Skeletal muscle cell (primary cell): ENCODE measurements at places on chromosomes 7 and 10.

DNA sequence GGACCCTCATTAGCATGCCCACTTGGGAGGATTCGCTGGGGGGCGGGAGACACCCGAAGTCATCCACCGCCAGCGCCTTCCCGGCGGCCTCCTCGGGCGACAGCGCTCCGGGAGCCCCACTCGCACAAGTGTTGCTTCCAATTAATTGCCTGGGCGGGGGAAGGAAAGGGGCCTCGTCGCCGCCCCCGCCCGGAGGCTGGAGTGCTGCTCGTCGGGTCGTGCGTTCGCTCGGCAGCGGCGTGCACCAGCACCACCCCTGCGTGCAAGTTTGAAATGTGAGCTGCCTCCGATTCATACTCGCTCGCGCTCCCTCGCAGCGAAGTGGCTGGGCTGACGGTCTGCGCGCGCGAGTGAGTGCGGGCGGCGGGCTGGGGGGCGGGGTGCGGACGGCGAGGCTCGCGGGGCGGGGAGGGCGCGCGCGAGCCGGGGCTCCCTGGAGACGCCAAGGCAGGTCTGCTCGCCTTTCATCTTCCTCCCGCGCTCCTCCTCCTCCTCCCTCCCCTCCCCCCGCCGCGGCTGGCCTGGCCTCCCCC lies 104.6 kb upstream of the PPIF start:
- peak; percentile 65 for DNase-seq

- DNase-seq: no peak
These were observed 216.1 kb upstream of the STEAP4 start for GRCh38 chr7:88522771-88523293.

- no peak for DNase-seq
These were observed 206.4 kb downstream of the KCNMA1 start for GRCh38 chr10:77431209-77431611.

DNA sequence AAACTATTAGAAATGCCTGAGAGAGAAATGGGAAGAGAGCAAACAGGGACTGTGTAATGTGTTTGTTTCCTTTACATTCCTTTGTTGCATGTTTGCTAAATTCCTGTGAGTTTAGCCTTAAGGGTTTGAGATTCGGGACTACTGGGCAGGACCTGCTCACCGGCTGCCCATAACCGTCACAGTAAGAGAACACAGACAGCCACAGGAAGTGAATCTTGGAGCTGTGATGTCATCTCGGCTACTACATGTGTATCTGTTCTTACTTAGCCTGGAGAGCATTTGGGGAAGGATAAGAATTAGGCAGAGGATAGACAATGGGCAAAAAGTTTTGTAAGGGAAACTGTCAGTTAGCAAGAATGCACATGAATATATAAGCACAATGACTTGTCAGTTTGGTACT lies 485.1 kb upstream of the KLF6 start:
- DNase-seq: peak; percentile 74

DNA sequence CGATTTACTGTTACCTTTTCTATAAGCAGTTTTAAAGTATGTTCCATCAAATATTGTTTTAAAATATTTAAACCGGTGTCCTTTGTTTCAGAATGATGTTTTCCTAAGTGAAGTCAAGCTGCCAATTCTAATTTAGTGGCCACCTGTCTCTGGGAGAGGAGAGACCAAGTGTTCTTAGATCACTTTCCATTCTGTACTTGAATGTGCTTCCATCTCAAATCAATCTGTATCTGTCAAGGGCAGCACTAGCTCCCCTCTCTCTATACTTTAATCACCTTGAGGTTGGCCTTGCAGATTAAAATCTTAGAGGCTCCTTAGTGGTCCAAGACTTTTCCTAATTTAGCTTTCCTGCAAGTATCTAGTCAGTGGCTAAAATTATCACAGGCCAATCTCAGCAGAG lies 49.6 kb downstream of the LGI1 start:
- DNase-seq: no peak

GRCh38 chr10:75143353-75143752 lies 31.9 kb downstream of the SAMD8 start:
- no peak for DNase-seq

DNA sequence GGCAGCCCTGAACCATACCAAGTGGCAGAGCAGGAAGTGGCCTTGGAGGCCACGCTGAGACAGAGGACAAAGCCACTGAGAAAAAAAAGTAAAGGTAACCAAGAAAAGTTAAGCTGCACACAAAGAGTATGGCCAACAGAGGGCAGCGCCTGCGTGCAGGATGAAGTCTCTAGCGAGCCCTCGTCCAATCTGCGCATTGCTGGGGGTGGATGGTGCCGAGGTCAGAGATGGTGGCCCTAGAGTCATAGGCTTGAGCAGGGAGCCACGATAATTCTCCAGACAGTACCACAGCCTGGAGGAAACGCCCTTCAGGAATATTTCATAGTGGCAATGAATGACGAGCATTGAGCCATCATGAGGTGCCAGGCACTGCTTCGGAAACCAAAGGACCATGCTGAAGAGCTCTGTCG lies 9.7 kb downstream of the ATP6V0E2 start:
- DNase-seq: no peak
